ENCODE measurements at places on chromosomes 6 and 20.
A peak's percentile ranks its signal among the peaks of the same experiment; 100 is the strongest.

DNA sequence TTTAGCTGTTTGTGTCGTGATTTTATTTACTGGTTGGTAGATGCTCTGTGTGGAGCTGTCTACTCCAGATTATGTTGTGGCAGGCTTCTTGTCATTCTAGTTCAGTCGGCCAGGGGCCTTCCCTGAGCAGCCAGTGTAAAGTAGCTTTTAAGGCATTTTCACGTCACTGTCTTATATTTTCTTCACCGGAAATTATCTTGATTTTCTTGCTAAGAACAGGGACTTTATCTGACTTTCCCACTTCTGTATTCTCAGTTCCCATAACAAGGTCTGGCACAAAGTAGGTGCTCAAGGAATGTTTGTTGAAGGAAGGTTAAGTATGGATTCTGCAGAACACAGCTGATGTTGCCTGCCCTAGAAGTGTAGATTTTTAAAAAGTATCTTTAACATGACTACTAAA is 868 bp downstream of the LTV1 start:
- DNase-seq: no peak

- DNase-seq: peak; percentile 75
Measured at GRCh38 chr20:50561379-50562078, 51.3 kb downstream of the PTPN1 start.

- no peak for DNase-seq
Measured at GRCh38 chr20:16003310-16003709, 569.9 kb downstream of the KIF16B start.

DNA sequence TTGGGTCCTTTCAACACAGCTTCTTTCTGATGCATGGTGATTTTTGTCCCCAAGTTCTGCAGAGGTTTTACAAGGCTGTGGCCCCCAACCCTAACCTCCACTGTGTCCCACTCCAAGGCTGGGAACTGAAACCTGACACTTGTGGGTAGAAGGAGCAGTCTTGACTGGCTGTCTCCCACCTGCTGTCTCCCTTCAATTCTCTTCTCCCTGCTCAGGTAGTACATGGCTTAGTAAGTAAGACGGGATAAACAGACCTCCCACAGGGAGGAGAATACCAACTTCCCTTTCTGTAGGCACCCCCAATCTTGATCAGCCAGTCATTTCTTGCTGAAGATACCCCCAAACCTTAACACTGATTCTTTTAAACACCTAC is 25.0 kb downstream of the TGM6 start:
- DNase-seq: no peak

DNA sequence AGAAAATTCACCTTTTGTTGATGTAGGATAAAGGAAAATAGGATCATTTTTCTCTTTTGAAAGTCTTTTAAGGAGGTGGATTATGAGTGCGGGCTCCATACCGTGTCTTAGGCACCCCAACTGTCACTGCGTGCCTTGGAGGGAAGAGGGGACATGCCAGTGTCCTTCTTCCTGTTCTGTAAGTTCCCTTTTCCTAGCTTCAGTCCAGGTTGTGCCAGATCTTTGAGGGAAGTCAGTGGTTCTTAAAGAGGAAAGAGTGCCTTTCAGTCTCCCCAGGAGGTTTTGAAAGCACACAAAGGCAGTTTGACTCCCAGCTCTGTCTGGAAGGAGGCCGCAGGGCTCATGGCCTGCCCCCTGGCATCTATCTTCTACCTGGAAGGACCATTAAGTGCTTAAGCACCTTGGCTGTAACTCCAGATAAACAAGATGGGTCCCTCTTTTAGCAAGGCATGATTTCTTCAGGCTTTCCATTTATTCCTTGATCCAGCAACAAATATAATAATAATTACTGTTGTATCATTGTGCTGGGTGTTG is 13.0 kb downstream of the EFCAB8 start:
- DNase-seq: no peak

GRCh38 chr20:45016089-45016671 is 49.9 kb downstream of the STK4 start:
- DNase-seq: no peak

- DNase-seq: no peak
Measured at GRCh38 chr20:32184961-32185603, 22.5 kb downstream of the PLAGL2 start.

- DNase-seq: no peak
Measured at GRCh38 chr6:160188773-160189172, 67.2 kb downstream of the SLC22A1 start.

DNA sequence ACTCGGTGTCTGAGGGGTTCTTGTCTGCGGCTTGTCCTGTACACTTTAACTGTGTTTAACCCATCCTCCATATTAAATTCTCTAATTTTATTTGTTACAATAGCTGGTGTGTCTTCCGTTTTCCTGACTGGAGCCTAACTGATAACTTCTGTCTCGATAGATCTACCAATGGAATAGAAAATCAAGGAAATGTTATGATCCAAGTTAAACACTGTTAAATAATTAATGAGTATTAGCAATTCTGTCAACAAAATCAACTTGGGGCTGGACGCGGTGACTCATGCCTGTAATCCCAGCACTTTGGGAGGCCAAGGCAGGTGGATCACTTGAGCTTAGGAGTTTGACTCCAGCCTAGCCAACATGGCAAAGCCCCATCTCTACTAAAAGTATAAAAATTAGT is 81.7 kb downstream of the DNAH8 start:
- no peak for DNase-seq

DNA sequence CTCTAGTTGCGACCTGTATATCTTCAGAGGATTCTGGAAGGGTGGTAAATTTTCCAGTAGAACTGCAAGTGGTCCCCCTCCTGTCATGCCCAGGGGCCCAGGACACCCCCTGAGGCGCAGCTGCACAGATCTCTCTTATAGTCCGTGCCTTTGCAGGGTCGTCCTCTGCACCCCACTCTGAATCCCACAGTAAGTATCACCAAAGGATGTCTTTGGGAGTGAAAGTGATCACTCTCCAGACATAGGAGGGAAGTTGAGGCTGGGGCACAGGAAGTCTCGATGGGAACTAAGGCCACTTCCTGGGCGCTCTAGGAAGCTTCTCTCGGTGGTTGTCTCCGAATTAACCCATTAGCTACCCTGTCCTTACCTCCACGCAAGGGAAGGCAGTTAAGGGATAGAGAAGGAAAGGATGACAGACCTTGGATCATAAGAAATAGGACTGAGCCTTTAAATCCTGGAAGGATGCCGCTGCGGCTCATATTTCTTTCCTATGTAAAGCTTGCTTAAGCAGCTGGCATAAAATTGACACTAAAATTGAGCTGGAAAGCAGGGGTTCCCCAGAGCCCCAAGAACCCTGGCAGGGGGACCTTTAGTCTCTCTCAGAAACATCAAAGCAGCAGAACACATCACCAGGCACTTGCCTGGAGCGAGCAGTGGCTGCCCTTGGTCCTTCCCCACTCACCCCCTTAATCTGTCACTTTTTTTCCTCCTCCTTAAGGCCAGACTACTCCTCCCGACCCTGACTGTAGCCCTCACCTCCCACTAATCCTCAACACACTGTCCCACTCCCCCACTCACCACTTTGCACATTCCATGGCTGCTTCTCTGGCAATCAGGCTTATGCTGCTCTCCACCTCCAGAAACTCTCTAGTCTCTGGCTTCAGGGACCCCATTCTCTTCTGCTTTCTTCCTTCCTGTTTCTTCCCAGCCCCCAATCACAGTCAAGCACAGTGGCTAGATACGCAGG is at the start of gene ZKSCAN4:
TSS of gene ZKSCAN4 (minus strand) at position 261 of the 967 bp plus-strand sequence. CDS start 289 bp downstream, outside the sequence.
- peak; percentile 84 for DNase-seq

DNA sequence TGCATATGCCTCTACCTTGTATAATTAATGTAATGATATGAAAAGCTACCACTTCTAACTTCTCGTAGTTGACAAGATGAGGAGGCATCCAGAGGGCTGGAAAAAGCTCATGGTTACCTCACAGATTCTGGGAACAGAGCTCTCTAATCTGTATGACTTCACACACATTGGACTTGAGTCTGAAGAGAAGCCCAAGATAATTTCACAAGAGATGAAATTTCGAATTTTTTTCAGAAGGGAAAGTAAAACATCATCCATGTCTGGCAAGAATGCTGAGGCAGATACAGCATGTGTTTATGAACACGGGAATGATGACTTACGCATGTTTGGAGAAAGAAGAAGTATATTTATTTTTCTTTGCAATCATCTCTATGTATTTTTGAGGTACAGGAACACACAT is 141.8 kb upstream of the TENT5A start:
- DNase-seq: no peak

- no peak for DNase-seq
Measured at GRCh38 chr20:44405257-44405656, 49.8 kb downstream of the HNF4A start.

GRCh38 chr6:45990162-45990561 is 25.5 kb downstream of the CLIC5 start:
- DNase-seq: no peak

DNA sequence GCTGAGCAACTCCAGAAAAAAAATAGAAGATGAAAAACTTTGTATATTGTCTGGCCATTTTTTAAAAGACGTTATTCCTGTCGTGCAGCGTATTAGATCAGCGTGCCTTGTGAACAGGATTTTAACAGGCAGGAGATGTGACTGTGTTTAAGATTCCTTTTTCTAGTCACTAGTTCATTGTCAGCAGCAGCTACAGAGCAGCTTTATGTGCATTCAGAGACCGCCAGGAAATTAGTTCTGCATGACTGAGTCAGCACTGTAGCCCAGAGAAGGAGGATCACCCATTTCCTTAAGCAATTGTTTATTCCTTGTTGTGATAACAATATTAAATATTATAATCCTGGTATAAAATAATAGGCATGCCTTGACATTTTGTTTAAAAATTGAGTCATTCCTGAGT is 75.4 kb upstream of the ADGRB3 start:
- no peak for DNase-seq
